ENCODE measurements at places on chromosomes 7 and 10.

DNA sequence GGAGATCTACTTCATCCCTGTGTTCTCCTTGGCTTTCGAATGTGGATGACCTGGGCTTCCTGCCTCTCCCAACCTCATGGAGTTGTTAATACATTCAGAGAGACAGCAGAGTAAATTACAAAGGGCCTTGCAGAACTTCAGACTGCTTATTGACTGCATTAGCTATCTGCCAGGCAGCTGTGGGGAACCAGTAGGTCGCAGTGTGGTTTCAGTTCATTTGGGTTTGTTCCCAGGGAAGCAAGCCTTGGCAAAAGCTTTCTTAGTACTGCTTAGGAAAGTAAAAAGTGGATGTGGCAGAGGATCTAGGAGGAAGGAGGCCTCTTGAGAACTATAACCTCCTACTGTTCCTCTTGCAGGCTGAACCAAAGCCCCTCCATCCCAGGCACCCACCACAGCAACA, 9.2 kb downstream of the NPFFR1 start:
- DNase-seq, result no peak

- no peak for DNase-seq
Observed at GRCh38 chr7:110522761-110523200, 568.1 kb upstream of the LRRN3 start.

DNA sequence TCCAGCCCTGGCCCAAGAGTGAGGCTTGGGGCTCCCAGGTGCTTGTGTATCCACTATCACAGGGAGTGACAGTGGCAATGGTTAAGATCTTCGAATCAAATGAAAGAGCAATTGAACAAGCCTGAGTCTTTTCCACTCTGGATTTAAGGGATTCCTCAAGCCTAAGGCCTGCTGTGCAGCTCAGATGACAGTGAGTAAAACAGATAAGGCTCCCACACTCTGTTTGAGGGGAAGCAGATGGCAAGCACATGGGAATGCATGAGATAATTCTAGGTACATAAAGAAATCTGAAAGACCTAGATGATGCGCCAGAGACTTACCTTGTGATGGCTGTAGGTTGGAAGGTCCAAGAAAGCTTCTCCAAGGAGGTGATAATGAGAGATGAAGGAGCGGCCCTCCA, 95.0 kb downstream of the LRRC18 start:
- no peak for DNase-seq

DNA sequence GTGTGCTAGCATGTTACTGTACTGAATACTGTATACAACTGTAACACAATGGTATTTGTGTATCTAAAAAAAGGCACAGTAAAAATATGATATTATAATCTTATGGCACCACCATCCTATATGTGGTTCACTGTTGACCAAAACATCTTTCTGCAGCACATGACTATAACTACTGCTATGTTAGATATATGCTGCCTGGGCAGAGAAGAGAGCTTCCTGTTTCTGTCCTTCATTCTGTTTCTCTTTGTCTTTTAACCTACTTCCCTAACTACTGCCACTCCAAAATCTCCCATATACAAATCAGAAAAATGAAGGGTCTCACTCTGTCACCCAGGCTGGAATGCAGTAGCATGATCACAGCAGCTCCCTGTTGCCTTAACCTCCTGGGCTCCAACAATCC, 8.8 kb upstream of the FGL2 start:
- DNase-seq, result no peak

DNA sequence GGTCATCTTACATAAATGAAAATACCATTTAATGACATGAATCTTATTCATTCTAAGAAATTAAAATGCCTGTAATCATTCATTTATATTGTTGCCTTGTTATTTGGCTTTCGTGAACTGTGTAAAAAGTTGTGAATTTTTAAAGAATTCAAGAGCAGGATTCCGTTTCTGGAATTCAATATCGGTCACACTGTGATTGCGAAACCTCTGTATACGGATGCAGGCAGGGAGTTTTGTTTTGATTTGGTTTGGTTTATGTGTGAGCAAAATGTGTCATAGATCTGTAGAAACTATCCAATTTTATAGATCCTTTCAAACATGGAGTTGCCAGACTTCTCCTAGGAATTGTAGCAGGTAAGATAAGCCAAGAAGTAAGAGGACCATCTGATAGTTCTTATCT, 441.4 kb downstream of the DPP6 start:
- no peak for DNase-seq

- DNase-seq, result no peak
Observed at GRCh38 chr7:66043681-66044497, 31.7 kb upstream of the ASL start.

- DNase-seq, result no peak
Observed at GRCh38 chr7:135976312-135977006, 700 bp downstream of the MTPN start.

DNA sequence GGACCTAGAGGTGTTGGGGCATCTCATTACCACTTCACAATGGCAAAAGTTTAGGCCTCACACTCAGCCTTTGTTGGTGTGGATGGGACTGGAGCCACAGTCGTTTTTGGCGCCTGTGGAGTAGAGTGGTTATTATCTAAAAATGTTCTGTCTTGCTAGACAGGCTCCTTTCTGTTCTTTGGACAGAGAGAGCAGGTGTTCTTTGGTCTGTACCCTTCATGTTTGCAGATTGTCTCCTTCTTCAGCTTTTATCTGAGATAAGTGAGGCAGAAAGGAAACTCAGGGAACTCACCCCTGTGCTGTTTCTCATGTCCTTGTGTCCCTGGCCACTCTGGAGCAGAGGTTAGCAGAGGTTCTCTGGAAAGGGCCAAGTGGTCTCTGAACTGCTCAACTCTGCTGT, 103.7 kb downstream of the CCNY start:
- DNase-seq, result no peak

DNA sequence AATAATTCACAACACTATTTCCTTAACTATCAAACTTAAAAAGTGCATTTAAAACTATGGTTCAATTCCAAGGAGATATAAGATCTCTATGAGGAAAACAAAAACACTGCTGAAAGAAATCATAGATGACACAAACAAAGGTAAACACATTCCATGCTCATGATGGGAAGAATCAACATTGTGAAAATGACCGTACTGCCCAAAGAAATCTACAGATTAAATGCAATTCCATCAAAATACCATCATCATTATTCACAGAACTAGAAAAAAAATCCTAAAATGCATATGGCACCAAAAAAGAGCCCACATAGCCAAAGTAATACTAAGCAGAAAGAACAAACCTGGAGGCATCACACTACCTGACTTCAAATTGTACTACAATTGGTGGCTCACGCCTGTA, 159.9 kb upstream of the EEPD1 start:
- DNase-seq, result no peak

GRCh38 chr7:25565002-25565401, 336.7 kb upstream of the NPVF start:
- no peak for DNase-seq

GRCh38 chr10:89829887-89830269, 128.5 kb downstream of the KIF20B start:
- DNase-seq, result no peak

DNA sequence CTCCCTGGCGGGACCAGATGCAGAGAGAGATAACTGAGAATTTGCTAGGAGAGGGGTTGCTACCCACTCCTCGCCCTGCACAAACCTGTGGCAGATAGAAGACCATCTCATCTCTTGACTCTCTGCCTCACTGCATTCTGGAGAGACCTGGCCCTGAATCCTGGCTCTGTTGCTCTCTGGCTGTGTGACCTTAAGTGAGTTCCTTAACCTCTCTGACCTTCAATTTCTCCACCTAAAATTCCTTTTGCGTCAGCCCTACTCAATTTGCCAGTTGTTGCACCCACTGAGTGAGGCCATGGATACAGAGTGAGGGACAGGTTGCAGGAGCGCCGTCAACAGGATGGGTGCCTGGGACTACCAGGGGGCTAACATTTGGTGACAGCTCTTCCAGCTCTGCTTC, 5.2 kb downstream of the C10orf71 start:
- no peak for DNase-seq

GRCh38 chr7:113120647-113121046, 2.3 kb upstream of the SMIM30 start:
- no peak for DNase-seq

DNA sequence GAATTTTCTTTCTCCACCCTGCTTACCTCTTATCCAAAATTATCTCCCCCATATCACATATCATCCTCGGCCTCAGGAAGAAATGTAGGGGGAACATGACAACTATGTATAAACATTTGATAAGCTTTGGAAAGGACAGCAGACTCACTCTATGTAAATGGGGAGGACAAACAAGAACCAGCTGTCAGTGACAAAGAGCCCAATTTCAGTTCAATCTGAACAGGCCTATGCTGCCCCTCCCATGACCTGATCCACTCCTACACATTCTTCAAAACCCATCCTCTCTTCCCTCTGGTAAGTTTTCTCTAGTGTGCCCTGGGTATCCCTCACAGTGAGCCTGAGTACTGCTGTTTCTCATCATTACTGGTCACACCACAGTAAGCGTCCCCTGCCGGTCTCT, 20.8 kb downstream of the FZD9 start:
- DNase-seq, result no peak

- no peak for DNase-seq
Observed at GRCh38 chr10:52082307-52082706, 231.8 kb upstream of the DKK1 start.

DNA sequence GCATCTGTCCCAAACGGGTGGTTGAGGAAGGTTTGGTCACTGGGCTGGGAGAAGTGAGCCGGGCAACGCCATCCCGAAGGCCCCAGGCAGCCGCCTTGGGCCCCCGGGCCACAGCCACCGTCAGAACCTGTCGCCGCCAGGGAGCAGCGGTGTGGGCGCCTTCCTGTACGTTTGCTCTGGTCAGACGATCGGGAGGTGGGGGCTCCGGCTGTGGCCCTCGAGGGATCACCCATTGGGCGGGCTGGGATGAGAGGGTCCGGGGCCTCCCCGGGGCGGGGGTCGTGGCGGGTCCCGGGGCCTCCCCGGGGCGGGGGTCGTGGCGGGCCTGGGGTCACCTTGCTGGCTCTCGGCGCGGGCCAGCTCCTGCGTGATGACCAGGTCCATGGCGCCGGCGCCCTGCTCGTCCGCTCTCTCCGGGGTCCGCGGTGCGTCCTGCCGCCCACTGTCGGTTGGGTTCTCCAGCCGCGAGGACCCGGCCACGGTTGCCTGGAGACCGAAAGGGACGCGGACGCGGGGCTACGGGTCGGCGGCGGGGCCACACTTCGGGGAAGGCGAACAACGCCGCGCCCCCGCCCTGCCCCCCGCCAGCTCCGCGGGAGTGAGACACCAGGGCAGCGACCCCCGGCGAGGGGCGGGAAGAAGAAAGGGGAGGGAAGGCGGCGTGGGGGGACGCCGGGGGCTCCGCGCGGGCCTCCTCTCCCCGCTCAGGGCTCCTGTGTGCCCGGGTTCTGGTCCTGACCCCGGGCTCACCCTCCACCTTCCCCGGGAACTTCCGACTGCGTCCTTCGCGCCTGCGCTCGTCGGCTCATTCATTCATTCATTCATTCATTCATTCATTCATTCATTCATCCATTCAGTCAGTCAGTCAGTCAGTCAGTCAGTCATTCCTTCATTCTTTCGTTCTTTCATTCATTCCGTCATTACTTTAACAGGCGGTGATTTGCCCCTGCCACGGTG, at the start of gene CFAP46:
Gene CFAP46 (minus strand): TSS at position 470 of the 957 bp plus-strand sequence. CDS start 86 bp downstream, at position 384.
- no peak for DNase-seq

DNA sequence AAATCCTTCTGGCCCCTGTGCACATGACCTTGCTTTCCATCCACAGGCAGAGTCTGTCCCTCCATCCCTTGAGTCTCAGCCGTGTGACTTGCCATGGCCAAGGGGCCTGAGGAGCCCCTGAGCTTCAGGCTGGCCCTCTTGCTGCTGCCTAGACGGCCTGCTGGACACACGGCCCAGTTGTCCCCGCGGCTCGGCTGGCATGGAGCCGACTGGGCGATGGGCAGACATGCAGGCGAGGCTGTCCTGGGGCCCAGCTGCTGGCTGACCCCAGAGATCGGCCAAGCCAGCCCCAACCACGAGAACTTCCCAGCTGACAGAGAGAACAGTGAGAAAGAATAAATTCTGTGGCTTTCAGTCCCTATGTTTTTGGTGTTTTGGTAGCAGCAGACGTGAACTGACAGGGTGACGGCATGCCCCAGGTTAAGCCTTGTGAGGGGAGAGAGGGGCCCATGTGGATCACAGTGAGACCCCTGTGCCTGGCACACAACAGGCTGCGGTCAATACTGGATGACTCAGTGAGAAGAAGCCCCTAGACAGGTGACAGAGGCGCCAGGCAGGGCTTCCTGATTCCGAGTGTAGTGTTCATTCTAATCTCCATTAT, 11.7 kb downstream of the PRKAG2 start:
- no peak for DNase-seq

DNA sequence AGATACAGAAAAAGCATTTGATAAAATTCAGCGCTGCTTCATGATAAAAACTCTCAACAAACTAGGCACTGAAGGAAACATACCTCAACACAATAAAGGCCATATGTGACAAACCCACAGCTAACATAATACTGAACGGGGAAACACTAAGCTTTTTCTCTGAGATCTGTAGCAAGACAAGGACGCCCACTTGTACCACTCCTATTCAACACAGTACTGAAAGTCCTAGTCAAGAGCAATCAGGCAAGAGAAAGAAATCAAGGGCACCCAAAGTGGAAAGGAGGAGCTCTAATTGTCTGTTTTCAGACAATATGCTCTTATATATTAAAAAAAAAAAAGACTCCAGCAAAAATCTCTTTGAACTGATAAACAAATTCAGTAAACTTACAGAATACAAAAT, 13.3 kb downstream of the DIP2C start:
- no peak for DNase-seq

DNA sequence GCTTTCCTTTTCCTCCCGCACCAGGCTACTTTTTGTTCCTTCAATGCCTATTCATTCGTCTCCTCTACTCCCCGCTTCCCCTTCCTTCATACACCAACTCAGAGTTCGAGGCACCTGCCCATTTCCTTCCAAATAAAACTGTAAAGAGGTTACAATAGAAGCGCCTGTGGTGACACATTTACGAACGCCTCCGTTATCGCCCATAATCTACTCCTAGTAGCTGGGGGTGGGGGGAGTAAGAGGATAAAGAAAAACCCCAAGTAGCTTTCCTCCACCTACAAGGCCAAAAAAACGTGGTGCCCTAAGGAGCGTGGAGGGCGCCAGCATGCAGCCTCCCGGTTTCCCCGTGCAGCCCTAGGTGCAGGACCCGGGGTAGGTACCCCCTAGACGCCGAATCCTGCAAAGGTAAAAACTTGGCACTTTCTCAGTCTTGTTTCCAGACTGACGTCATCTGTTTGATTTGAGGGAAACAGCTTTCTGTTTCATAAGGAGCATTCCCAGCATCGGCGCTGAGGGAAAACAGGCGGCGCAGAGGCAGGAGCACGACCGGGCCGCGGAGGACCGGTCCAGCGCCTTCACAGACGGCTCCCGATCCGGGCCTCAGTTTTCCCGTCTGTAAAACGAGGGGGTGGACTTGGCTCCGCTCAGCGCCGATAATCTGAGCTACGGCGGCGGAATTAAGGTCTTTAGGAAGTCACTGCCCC, 922 bp downstream of the PPA1 start:
- no peak for DNase-seq

Measured in activated T-helper 1 cell treated with anti-CD3 and anti-CD28 coated beads, Interleukin-2, amount 50 U/mL, for 16 hours (primary cell).